ENCODE measurements at places on chromosomes 7 and 10. TPM values are rescaled to one million over a fixed set of nuclear protein-coding genes. Genes with fewer than 3 reads are reported as not detected.
A peak's percentile ranks its signal among the peaks of the same experiment; 100 is the strongest.

- H3K4me1 ChIP-seq: no peaks in the 10 kb centered on the region
- DNase-seq: no peak
- H3K27ac ChIP-seq: no peak overlapping the region
- no peaks in the 10 kb centered on the region for H3K36me3 ChIP-seq
These were observed 8.3 kb upstream of the LOXL4 start for GRCh38 chr10:98276311-98276710.

DNA sequence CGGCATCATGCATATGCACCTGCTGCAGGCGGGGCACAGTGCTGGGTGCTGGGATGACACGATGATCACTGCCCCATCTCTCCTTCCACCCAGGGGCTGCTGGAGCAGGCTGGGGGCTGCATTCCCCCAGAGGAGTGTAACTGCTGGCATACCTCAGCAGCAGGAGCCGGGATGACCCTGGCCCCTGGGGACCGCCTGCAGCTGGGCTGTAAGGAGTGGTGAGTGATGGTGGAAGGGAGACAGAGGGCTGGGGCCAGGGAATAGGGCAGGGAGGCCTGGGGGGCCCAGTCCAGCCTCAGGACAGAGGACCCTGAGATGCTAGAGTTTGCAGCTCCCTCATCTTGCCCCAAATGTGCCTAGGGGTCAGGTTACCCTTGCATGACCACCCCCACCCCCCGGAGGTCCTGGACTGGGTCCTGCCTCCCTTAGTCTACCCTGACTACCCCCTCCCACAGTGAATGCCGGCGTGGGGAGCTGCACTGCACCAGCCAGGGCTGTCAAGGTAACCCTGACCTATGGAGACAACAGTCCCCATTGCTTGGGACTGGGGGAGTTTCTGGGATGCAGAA is 14.5 kb upstream of the ZNF862 start:
- H3K4me1 ChIP-seq: no peaks in the 10 kb centered on the region
- no peak overlapping the region for H3K4me3 ChIP-seq
- DNase-seq: no peak
- no peaks in the 10 kb centered on the region for H3K36me3 ChIP-seq
- no peaks in the 10 kb centered on the region for H3K27me3 ChIP-seq

- no peaks in the 10 kb centered on the region for H3K27me3 ChIP-seq
- no peaks in the 10 kb centered on the region for H3K36me3 ChIP-seq
- no peak for DNase-seq
- H3K27ac ChIP-seq: no peak overlapping the region
- H3K4me3 ChIP-seq: no peak overlapping the region
These were observed 25.4 kb downstream of the RBM33 start for GRCh38 chr7:155669717-155670505.

DNA sequence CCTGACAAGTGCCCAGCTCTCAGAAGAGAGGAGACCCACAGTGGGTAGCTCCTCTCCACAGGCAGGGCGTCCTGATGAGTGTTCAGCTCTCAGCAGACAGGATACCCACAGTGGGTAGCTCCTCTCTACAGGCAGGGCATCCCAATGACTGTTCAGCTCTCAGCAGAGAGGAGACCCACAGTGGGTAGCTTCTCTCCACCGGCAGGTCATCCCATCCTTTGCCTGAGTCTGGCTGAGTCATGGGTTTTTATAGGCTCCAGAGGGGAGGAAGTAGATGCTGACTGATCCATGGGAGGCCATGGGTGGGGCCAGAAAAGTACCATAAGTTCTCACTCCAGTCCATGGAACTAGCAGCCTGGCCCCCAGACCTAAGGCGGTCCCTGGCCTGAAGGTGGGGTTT is 18.5 kb downstream of the CFAP70 start:
- DNase-seq: no peak
- no peaks in the 10 kb centered on the region for H3K4me1 ChIP-seq
- no peak overlapping the region for H3K4me3 ChIP-seq
- no peaks in the 10 kb centered on the region for H3K27me3 ChIP-seq
- H3K36me3 ChIP-seq: no peaks in the 10 kb centered on the region
- no peak overlapping the region for H3K27ac ChIP-seq

DNA sequence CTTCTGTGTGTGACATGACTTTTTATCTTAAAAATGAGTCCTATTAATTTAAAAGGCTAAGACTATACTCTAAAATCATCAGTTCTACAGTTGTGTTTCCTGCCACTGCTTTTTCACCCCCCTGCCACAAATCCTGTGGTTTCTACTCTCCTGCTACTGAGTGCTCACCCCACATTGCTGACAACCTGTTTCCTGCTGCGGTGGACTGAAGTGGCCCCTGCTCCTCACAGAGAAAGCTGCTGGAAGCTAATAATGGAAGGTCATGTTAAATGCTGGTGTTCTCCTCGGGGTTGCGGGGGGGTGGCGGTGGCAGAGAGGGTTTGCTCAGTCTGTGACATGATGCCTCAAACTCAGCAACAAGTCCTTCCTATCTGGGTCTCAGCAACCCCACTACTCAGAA is 113.2 kb upstream of the INHBA start:
- H3K4me1 ChIP-seq: peaks cover 13% of the 10 kb centered on the region
- H3K36me3 ChIP-seq: no peaks in the 10 kb centered on the region
- H3K27ac ChIP-seq: peak overlapping the region; percentile 12
- no peak overlapping the region for H3K4me3 ChIP-seq

GRCh38 chr7:94602181-94602580 is 53.8 kb downstream of the SGCE start:
- H3K4me1 ChIP-seq: no peaks in the 10 kb centered on the region
- no peak overlapping the region for H3K27ac ChIP-seq
- H3K27me3 ChIP-seq: peaks cover 11% of the 10 kb centered on the region

DNA sequence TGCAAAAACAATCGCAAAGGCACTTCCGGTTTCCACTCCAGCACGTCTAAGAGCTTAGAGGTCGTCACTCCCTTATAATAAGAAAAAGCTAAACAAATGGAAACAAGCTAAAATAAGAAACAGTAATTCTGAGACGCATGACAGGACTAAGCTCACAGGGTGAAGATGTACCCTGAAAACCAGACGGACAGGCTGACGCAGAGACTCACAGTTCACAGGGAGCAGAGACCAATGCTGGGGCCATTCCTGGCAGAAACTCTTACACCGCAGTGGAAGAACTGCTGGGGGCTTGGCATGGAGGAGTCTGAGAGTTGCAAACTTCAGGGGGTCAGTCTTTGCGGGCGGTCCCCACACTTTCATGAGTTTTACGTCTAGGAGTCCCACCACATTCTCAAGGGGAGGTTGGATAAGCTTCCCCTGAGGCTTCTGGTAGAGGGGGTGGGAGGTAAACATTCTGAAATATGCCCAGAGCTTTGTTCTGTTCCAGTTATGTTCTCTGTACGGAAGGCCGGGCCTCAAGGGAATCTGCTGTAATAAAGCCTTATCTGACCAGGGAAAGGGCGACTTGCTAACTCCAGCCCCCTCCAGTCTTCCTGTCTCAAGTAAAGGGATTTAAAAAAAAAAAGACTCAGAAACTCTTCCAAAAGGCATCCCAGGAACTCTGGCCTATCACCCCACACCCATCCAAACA is 47.8 kb downstream of the BRI3 start:
- no peak overlapping the region for H3K4me3 ChIP-seq
- H3K4me1 ChIP-seq: no peaks in the 10 kb centered on the region
- DNase-seq: no peak

DNA sequence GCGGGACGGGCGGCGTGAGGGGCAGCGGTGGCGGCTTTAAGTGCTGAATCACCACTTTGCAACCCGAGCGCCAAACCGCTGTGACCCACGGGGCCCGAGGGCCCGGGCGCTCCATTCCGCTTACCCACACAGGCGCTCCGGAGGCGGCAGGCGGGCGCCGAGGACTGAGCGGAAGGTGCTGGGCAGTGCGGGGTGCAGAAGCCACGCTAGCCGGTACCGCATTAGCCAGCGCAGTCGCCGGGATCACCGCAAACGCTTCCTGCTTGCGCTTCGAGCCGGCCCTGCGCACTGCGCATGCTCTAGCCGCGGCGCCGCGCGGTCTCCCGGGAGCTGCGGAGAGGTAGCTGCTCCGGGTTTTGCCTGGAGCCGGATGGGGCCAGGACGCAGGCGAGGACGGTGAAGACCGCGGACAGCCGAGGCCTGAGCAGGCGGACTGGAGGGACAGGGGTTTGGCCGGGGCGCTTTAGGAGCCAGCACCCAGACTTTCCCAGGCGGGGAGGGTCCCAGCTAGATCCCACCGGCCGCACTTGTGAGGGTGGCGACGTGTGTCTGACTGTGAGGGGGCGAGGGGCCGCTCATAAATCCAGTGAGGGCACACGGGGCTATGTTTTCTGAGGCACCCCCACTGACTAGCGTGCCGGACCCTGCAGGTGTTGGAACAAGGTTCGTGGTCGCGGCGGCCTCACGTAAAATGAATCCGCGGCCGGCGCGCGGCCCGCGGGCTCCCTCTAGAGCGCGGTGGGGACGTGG is at the start of gene IDE:
IDE (minus strand) TSS at position 296 of the 750 bp plus-strand sequence; CDS start at position 222, 74 bp downstream.
- peak within 1 kb of the TSS; percentile 85 for H3K27ac ChIP-seq
- DNase-seq: peak; percentile 85
- H3K4me1 ChIP-seq: peaks cover 35% of the 10 kb centered on the region
- H3K4me3 ChIP-seq: peak within 1 kb of the TSS; percentile 82
- H3K27me3 ChIP-seq: no peaks in the 10 kb centered on the region

GRCh38 chr7:12066004-12066403 is 145.1 kb upstream of the TMEM106B start:
- H3K4me1 ChIP-seq: peaks cover 18% of the 10 kb centered on the region
- peak overlapping the region; percentile 26 for H3K27ac ChIP-seq
- no peak overlapping the region for H3K4me3 ChIP-seq
- DNase-seq: peak; percentile 12

- no peaks in the 10 kb centered on the region for H3K36me3 ChIP-seq
- no peaks in the 10 kb centered on the region for H3K27me3 ChIP-seq
- H3K4me1 ChIP-seq: peaks cover 7% of the 10 kb centered on the region
- no peak overlapping the region for H3K4me3 ChIP-seq
- DNase-seq: no peak
- H3K27ac ChIP-seq: no peak overlapping the region
These were observed 44.3 kb downstream of the CLEC2L start for GRCh38 chr7:139567647-139568345.

GRCh38 chr7:105759670-105760550 is 116.5 kb downstream of the ATXN7L1 start:
- peaks cover 27% of the 10 kb centered on the region for H3K4me1 ChIP-seq
- no peak overlapping the region for H3K4me3 ChIP-seq
- no peak for DNase-seq
- H3K27me3 ChIP-seq: peaks cover 6% of the 10 kb centered on the region
- no peaks in the 10 kb centered on the region for H3K36me3 ChIP-seq

DNA sequence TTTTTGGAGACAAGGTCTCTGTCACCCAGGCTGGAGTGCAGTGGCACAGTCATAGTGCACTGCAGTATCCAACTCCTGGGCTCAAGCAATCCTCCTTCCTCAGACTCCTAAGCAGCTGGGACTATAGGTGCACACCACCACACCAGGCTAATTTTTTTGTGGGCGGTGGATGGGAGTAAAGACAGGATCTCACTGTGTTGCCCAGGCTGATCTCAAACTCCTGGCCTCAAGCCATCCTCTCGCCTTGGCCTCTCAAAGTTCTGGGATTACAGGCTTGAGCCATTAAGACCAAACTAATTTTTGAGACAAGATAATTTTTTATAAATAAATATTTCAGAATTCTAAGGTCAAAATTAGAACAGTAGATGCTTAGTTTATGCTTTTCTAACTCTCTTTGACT is 80.8 kb upstream of the CAPZA2 start:
- no peaks in the 10 kb centered on the region for H3K36me3 ChIP-seq
- no peaks in the 10 kb centered on the region for H3K27me3 ChIP-seq
- peaks cover 6% of the 10 kb centered on the region for H3K4me1 ChIP-seq
- DNase-seq: no peak
- no peak overlapping the region for H3K27ac ChIP-seq
- no peak overlapping the region for H3K4me3 ChIP-seq

GRCh38 chr10:14383266-14383665 is 52.5 kb upstream of the FRMD4A start:
- H3K4me1 ChIP-seq: peaks cover 70% of the 10 kb centered on the region
- H3K27me3 ChIP-seq: peaks cover 42% of the 10 kb centered on the region
- no peak overlapping the region for H3K4me3 ChIP-seq

DNA sequence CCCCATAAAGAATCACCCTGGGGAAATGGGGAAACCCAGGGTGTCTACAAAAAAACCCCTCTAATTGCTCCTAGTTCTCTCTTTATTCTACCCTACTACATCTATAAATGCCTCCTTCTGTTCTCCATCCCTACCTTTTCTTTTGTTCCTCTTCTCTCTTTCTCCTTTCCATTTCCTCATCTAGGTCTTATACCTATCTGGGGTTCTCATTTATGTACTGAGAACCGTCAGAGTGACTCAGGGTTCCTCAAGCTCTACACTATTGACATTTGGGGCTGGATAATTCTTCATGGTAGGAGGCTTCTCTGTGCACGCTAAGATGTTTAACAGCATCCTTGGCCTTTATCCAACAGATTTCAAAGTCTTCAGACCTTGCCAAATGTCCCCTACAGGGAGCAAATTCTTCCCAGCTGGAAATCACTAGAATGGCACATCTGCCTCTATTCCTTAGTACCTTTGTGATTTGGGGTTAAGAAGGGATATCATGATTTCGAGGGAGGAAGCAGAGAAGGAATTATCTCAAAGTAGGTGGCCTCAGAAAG is 137.4 kb upstream of the PTN start:
- no peaks in the 10 kb centered on the region for H3K4me1 ChIP-seq
- H3K27me3 ChIP-seq: no peaks in the 10 kb centered on the region
- H3K4me3 ChIP-seq: no peak overlapping the region
- DNase-seq: no peak
- H3K27ac ChIP-seq: no peak overlapping the region

DNA sequence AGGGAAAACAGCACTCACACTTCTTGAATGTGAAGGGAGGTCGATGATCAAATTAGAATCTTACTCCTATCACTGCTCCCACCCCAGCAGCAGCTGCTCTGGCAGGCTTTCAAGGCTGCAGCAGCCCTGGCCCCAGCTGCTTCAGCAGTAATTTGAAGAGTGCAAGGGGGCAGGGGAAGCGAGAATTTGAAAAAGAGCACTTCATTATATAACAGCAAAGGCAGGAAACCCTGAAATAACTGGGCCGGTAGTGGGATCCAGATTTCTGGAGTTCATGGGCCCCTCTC is 44.9 kb downstream of the MYPN start:
- peaks cover 5% of the 10 kb centered on the region for H3K27me3 ChIP-seq
- no peaks in the 10 kb centered on the region for H3K36me3 ChIP-seq
- no peak overlapping the region for H3K4me3 ChIP-seq

GRCh38 chr7:17293481-17293880 is 5.0 kb upstream of the AHR start:
- no peak overlapping the region for H3K27ac ChIP-seq
- DNase-seq: no peak
- H3K4me1 ChIP-seq: peaks cover 20% of the 10 kb centered on the region
- H3K36me3 ChIP-seq: peaks cover 6% of the 10 kb centered on the region
- H3K27me3 ChIP-seq: no peaks in the 10 kb centered on the region

DNA sequence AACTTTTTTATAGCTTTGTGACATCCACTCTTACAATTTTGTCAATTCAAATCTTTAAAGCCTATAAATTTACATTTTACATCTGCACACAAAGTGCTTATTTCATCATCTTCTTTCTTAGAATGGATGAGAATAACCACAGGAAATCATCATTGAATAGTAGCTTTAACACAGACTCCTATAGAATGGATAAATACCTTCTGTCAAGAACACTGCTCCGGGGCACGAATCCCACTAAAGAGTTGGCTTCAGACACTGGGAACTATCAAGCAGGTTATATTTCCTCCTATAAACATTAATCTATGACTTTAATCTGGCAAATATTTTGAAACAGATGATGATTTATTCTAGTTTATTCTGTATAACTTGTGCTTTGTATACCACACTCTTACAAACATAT is 269.7 kb upstream of the TPK1 start:
- peaks cover 6% of the 10 kb centered on the region for H3K27me3 ChIP-seq
- DNase-seq: no peak
- H3K27ac ChIP-seq: no peak overlapping the region
- H3K4me1 ChIP-seq: no peaks in the 10 kb centered on the region
- H3K36me3 ChIP-seq: no peaks in the 10 kb centered on the region
- H3K4me3 ChIP-seq: no peak overlapping the region

UNCX gene
- total RNA-seq: not detected

CYP3A4 gene
- not detected for total RNA-seq

PNLIPRP3 gene
- not detected for total RNA-seq

CRYGN gene
- total RNA-seq: 0.35 TPM

CHST15 gene
- total RNA-seq: 0.38 TPM

TMEM270 gene
- not detected for total RNA-seq

TDRD1 gene
- total RNA-seq: 0.07 TPM

All from activated T-cell treated with anti-CD3 and anti-CD28 coated beads, Interleukin-2, amount 50 U/mL, for 72 hours (primary cell).